ENCODE measurements at places on chromosomes 7 and 10. TPM values are rescaled to one million over a fixed set of nuclear protein-coding genes. Genes with fewer than 3 reads are reported as not detected.

GRCh38 chr10:4770801-4771553, 55.0 kb upstream of the AKR1E2 start:
- DNase-seq: peak; percentile 47

- no peak for DNase-seq
These were observed 223.5 kb downstream of the DNAJB6 start for GRCh38 chr7:157560258-157560654.

DNA sequence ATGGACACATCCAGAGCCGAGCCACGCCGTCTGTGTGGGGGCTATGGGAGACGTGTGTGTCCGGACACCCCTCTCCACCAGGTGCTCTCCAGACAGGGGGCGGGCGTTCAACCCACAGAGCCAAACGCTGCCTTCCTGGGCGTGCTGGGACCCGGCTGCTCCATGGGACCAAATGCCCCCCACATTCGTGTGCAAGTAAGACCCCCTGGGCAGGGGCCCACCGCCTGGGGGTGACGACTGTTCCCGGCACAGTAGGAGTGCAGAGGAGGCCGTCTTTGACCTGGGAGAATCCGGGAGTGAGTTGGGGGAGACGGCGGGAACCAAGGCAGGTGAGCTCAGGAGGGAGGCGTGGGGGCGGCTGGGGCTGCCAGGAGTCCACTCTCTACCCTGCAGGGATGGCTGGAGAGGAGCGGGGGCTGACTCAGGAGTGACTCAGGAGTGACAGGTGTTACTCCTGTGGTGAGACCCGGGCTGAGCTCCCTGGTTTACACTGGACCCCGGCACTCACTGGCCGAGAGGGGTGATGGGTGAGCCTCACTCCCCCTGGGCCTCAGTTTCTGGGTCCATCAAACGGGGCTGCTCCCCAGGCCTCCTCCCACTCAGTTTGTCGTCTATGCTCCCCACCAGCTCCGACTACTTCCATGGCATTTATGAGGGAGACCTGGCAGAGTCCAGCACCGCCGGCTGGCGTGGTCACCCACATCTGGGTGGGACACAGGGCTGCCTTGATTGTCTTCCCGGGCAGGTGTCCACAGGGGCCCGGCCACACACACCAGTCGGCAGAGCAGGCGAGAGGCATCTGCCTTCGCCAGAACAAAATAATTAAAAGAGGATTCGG, 95.0 kb downstream of the MICALL2 start:
- no peak for DNase-seq

DNA sequence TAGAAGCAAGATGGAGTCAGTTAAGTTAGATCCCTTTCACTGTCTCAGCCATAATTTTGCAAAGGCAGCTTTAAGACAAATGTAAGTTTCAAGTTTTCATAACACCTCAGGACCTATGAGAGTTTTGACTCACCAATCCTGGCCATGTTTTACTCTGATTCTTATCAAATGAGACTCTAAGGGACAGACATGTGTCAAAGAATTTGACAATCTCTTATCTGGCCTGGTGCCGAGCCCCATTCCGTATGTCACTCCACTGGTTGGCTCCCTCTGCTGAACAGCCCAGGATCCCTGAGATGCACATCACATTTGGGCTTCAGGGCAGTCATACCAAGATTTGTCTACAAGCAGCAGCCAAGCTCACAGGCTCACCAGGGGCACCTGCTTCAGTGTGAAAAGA, 187.6 kb upstream of the STK17A start:
- DNase-seq: no peak

DNA sequence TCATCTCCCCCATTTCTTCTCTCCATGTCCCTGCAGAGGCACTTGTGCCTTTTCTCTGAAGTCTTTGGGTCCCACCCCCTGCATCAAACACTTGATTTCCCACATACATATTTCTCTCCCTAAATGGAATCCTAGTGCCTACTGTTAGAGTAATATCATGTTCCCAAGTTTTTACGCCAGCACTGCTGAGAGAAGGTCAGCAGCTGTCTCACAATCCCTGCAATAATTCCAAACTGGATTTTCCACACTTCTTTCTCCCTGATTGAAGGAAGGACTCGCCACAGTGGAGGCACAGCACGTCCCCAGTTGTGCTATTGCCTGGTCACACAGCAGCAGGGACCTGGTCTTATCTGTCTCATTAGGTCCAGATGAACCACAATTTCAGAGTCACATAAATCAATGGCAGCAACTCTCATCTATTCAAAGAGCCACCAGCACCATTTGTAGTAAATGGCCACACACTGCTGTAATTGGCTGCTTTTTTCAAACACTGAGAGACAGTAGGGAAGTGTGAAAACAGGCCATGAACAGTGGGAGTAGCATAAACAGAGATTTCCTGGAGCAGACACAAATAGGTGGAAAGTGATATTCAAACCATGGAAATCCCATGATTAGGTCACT, 605.5 kb downstream of the XPNPEP1 start:
- DNase-seq: no peak

The RAMP3 gene
- total RNA-seq: not detected
